HCEC 1CT (cell line): ENCODE measurements at places on chromosomes 1 and 21.

- DNase-seq = no peak
These were observed 7.6 kb downstream of the SIM2 start for GRCh38 chr21:36706482-36706852.

DNA sequence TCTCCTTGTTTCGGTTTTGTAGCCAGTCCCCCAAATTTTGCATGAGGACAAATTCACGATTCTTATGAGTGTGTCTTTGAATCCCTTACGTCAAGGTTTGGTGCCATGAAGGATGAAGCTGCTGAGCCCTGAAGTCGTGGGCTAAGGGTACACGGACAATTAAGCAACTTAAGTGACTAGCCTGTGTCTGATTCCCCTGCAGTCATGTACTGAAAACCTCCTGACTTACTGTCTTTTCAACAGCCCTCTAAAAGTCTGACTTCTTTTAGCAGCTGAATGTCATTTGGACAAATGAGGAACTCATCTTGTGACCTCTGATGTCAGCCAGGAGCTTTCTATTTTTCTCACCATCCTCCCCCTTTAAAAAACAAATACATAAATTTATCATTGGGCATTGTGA is 27.1 kb upstream of the C1orf105 start:
- no peak for DNase-seq

DNA sequence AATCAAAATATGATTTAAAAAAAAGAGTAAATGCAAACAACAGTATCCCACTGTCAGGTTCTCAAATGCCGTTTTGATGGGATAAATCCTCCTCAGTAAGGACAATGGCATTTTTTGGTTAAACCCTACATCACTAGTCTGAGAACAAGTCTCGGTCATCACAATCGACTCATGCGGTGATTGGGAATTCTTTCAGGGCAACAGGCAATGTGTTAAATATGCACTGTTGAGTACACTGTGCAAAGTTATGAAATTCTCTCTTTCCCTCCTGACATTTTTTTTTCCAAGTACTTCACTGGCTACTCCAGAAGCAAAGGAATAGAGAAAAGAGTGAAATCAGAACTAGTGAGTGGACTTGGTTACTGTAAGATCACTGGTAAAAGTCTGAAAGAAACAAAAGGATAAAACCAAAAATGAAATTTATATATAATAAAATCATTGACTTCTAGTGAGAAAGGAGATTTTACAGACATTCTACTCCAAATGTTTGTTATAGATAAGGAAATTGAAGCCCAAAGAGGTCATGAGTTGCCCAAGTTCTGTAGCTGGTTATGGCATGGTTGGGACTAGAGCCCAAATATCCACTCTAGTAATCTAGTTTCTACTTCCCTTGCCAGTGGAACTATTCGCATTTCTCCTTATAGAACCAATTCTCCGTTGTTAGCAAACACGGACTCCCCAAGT is 111.3 kb downstream of the TGFBR3 start:
- peak; percentile 81 for DNase-seq

GRCh38 chr1:154784924-154785531 is 85.1 kb downstream of the KCNN3 start:
- DNase-seq = no peak

GRCh38 chr1:227429447-227430359 is 111.4 kb upstream of the CDC42BPA start:
- peak; percentile 36 for DNase-seq

GRCh38 chr1:115643225-115643624 is 1.5 kb downstream of the VANGL1 start:
- DNase-seq = no peak

DNA sequence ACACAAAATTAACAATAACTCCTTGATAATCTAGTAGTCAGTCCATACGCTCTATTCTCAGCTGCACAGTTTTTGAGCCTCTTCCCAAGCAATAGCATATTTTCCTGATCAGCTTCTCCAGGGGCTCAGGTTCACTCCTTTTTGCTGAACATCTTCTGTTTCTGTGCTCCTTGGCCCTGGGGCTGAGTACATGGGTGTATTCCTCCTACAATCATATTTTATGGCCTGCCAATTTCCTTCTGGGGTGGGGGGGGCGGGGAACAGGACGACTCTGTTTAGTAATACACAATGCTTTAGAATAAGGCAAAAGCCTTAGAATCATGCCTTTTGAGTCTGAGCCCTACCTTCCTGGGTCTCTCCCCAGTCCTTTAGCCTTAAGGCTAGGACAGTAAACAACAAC is 8.5 kb downstream of the CLDN19 start:
- no peak for DNase-seq

DNA sequence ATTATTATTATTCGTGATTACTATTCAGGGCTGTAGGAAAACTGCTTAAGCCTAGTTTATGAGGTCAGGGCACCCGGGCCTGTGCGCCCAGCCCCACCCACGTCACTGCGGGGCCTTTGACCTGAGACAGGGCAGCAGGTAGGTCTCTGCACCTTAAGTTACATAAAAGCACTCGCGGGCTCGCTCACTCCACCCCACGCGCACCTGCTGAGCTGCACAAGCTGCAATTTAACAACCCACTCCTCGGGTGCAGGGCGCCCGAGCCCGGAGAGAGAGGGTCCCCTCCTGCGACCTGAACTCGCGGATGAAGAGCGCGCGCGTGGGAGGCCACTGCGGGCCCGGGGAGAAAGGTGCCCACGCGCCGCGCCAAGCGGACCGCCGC is 477 bp downstream of the ICMT start:
- DNase-seq = no peak

- DNase-seq = no peak
These were observed 54.7 kb upstream of the EPS8L3 start for GRCh38 chr1:109818271-109818987.

DNA sequence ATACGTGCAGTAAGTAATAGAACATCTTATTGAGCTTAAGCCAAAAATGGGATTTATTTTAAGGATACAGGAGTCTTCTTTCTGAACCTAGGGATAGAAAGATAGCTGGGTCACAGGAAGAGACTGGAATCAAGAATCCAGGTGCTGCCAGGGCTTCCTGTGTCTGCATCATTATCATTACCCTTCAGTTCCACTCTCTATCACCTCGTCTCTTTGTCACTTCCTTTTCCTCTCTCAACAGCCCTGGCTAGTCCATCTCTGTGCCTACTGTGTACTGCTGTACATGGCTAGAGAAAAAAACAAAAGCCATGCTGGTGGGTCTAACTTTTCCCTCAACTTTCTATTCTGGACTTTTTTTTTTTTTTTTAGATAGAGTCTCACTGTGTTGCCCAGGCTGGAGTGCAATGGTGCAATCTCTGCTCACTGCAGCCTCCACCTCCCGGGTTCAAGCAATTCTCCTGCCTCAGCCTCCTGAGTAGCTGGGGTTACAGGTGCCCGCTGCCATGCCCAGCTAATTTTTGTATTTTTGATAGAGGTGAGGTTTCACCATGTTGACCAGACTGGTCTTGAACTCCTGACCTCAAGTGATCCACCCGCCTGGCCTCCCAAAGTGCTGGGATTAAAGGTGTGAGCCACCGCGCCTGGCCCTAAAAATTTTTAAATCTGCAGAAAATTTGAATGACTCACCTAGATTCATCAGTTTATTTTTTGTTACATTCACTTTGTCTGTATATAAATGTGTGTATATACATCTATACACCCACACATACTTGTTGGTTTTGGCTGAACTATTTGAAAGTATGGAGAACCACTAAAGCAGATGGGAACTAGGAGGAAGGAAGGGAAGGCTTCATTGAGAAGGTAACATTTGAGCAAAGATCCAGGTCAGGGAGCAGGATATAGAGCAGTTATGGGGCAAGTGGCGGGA is 31.9 kb downstream of the UBE4B start:
- no peak for DNase-seq

DNA sequence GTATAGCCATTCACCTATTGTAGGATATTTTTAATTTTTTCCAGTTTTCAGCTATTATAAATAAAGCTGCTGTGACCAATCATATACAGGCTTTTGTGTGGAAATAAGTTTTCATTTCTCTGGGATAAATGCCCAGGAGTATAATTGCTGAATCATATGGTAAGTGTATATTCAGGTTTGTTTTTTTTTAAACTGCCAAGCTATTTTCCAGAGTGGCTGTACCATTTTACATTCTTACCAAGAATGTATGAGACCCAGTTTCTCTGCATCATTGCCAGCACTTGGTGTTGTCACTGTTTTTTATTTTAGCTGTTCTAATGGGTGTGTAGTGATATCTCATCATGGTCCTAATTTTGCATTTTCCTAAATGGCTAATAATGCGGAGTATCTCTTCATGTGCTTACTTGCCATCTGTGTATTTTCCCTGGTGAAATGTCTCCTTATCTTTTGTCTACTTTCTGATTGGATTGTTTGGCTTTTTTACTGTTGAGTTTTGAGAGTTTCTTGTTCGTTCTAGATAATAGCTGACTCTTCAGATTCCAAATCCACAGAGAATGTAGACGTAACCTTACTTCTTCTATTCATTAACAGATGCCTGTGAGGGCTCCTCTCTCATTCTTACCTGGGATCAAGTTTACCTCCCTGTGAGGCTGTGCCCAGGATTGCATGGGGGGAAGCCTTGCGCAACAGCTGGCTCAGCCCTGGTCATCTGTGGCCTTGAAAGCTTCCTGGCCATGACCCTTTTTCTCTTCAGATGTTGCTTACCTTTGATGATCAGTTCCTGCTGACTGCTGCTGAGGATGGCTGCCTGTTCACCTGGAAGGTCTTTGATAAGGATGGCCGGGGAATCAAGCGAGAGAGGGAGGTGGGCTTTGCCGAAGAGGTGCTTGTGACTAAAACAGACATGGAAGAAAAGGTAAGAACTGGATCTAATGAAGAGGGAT is 42.6 kb downstream of the CFAP57 start:
- DNase-seq = no peak

DNA sequence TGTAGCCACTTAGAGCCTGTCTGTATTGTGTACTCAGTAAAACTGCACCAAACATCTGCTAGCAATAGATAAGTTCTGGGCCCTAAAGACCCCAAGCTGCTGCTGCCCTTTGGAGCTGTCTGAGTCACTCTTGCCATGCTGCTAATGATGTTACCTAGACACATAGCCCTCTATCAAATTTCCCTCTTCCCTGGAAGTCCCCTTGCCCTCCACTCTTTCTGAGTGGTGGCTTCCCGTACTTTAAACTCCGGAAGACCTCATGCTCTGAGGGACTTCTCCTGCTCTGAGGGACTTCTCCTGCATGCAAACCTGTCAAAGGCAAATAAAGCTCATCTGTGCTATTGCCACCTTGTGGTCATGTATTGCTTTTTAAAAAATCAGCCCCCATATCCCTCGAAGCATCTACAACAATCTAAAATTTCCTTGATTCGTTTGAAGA is 34.0 kb downstream of the FH start:
- peak; percentile 13 for DNase-seq
